Stimulated activated naive CD8-positive, alpha-beta T cell treated with anti-CD3 and anti-CD28 coated beads, Interleukin-15, amount 100 ng/mL, for 72 hours (primary cell): ENCODE measurements at places on chromosomes 2 and 18.

- no peak for DNase-seq
These were observed 20.9 kb downstream of the SLC30A3 start for GRCh38 chr2:27241761-27242613.

GRCh38 chr18:79814373-79814772, 16.6 kb downstream of the KCNG2 start:
- DNase-seq, result no peak

DNA sequence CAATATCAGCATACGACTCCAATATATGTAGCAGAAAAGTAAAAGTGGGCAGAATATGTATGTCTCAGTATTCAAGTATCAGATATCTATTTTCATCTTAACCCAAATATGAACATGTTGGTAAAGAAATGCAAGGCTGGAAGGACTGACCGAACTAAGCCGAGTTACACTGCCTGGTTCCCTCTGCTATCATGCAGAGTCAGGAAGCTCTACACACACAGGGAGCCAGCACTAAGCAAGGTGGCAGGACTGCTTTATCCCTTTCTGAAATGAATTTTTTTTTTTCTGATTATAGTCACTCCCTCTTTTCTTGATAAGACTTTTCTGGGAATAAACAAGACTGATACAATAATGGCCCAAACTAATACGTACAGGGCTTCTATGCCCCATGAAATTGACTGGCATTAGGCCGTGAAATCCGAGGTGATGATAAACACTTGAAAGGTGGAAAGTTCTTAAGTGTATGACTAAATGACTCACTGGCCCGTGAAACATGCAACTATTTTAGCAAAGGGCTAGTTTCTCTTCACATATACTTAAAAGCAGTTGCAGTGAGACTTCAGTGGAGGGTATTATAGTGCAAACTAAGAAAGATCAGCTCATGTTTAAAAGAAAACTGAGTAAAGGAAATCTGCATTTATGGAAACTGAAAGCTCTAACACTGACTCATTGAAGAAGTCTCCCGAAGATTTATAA, 14.9 kb downstream of the DPP4 start:
- peak; percentile 49 for DNase-seq

- DNase-seq, result no peak
These were observed 30.0 kb downstream of the GALNT1 start for GRCh38 chr18:35611518-35611917.
